ENCODE measurements at places on chromosomes 16 and 17. TPM values are rescaled to one million over a fixed set of nuclear protein-coding genes. Genes with fewer than 3 reads are reported as not detected.

GRCh38 chr16:74455619-74456289 is 34.5 kb upstream of the CLEC18B start:
- no peak for DNase-seq

DNA sequence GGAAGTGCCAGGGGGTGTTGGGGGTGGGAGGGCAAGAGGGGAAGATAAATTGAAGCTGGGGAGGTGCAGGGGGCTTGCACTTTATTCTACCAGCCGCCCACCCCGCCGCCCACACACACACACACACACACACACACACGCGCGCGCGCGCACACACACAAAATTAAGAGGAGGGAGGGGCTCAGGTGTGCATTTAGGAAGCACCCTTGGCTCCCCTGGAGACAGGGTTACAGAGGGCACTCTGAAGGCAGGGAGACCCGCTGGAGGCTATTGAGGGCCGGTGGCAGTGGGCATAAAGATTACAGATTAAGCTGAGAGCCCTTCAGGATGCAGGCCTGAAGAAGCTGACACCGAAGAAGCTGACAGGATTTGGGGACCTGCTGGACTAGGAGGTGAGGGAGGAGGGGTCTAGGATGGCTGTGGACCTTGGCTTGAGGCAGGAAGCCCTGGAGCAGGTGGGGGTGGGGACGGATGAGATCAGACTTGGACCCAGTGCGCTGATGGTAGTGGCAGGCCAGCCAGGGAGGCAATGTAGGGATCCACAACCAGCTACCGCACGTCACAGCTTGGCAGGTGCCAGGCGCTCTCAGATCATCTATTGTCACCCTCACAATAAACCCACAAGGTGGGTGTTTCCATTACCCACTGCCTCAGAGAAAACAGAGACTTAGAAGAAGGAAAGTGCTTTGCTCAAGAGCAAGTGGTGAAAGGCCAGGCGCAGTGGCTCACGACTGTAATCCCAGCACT is 772 bp upstream of the SAMD14 start:
- DNase-seq = no peak

GRCh38 chr17:54749157-54749556 is 151.5 kb upstream of the TOM1L1 start:
- DNase-seq = no peak

GRCh38 chr17:79997011-79997660 is 38.5 kb downstream of the TBC1D16 start:
- no peak for DNase-seq

GRCh38 chr17:63996430-63997182 is 1.5 kb upstream of the PRR29 start:
- DNase-seq = no peak

The HBA2 gene
- total RNA-seq = not detected

The GLYR1 gene
- total RNA-seq = 45.8 TPM

DNA sequence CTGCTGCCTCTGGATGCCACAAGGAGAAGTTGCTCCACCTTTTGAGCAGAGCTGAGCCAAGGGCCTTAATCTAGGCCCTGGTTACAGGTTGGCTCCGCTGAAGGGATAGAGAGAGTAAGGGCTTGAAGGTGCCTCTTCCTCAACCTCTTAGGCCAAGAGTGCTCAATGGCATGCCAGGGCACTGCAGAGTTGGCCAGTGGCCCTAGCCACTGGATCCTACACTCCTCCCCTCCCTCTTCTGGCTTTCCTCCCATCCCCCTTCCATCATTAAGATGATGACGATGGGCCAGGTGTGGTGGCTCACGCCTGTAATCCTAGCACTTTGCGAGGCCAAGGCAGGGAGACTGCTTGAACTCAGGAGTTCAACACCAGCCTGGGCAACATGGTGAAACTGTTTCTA is 50.5 kb downstream of the MYO18A start:
- DNase-seq = no peak

The LCAT gene
- total RNA-seq = 1.1 TPM

DNA sequence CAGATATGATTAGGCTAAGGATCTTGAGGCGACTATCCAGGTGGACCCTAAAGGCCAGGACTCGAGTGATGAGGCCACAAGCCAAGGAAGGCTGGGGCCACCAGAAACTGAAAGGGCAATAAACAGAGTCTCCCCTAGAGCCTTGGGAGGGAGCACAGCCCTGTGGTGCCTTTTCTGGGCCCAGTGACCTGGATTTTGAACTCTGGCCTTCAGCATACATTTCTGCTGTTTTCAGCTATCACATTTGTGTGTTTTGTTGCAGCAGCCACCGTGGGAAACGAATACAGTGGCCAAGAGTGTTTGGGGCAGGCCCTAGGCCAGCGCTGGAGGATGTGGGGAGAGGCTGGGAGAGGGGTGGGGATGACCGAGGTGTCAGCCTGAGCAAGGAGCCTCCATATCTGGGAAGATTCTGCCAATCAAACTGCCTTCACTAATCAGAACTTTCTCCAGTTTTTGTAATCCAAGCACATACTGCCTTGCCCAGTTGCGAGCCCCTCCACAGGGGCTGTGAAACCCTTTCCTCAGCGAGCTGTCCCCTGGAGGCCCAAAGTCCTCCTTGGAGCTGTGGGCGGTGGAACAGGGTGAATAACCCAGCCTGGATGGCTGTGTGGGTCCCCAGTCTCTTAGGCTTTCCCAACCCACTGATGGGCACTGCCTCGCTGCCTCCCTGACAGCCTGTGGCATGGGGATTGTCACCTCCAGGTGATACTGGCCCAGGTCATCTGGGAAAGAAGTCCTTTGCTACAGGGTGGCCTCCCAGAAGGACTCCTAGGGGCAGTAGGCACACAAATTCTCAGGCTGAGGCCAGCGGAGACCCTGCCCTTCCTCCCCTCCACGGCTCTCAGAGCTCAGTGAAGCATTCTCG is 16.8 kb downstream of the B9D1 start:
- no peak for DNase-seq

DNA sequence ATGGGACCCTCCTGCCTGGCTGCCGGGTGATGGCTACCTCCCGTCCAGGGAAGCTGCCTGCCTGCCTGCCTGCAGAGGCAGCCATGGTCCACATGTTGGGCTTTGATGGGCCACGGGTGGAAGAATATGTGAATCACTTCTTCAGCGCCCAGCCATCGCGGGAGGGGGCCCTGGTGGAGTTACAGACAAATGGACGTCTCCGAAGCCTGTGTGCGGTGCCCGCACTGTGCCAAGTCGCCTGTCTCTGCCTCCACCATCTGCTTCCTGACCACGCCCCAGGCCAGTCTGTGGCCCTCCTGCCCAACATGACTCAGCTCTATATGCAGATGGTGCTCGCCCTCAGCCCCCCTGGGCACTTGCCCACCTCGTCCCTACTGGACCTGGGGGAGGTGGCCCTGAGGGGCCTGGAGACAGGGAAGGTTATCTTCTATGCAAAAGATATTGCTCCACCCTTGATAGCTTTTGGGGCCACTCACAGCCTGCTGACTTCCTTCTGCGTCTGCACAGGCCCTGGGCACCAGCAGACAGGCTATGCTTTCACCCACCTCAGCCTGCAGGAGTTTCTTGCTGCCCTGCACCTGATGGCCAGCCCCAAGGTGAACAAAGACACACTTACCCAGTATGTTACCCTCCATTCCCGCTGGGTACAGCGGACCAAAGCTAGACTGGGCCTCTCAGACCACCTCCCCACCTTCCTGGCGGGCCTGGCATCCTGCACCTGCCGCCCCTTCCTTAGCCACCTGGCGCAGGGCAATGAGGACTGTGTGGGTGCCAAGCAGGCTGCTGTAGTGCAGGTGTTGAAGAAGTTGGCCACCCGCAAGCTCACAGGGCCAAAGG is 36.8 kb downstream of the NLRC5 start:
- DNase-seq = no peak

DNA sequence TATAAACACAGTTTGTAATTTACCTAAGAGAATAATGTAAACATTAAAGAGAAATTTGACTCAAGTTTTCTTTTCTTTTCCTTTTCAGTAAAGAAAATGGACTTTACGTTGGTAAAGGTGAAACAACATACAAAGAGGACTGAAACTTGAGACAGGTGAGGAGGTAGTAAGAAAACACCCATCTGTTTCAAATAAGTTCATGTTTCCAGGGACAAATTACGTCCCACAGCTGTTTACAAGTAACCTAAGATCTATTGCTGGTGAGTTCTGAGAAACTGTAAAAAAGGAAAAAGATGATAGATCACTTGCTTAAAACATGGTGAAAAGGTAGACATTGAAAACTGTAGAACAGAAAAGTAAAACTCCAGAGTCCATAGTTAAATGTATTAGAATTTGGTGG is 4.8 kb upstream of the ABCA5 start:
- DNase-seq = no peak

DNA sequence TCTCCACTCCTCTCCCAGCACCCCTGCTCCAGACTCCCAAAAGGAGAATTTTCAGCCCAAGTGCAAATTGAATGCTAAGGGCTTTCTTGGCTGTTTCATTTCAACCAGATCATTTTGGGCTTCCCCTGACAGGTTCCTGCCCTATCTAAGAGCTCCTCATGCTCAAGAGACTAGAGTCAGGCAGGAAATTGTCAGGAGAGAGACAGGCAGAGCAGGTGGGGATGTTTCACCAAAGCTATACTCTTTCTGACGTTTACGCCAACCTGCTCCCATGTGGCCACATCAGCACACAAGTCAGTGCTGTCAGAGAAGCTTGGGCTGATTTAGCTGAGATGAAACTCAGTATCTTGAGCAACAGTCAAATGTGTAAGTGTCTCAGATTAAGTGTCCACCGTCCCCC is 31.4 kb downstream of the HIC1 start:
- DNase-seq = no peak

The ATP1B2 gene
- total RNA-seq = not detected

GRCh38 chr17:1379930-1380313 is 20.1 kb downstream of the YWHAE start:
- no peak for DNase-seq

- DNase-seq = no peak
Observed at GRCh38 chr16:81415751-81416150, 28.9 kb upstream of the CMIP start.

- DNase-seq = no peak
Observed at GRCh38 chr16:73092236-73092781, 44.4 kb upstream of the ZFHX3 start.

DNA sequence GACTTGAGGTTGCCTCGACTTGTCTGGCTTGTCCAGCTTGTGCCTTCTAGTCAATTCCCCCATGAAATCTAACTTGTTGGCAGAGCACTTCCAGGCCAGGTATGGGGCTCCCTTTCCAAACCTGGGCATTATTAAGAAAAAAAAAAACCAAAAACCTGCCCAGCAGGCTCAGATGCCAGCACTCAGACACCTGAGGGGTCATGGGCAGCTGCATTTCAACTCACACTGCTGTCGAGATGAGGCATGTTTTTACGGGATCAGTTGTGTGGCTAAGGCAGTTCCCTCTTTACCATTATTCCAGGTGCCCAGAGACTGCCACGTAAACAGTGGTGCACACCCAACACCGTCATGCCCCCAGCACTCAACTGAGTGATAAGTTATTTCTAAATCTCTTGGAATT is 17.8 kb downstream of the TMEM11 start:
- DNase-seq = no peak

DNA sequence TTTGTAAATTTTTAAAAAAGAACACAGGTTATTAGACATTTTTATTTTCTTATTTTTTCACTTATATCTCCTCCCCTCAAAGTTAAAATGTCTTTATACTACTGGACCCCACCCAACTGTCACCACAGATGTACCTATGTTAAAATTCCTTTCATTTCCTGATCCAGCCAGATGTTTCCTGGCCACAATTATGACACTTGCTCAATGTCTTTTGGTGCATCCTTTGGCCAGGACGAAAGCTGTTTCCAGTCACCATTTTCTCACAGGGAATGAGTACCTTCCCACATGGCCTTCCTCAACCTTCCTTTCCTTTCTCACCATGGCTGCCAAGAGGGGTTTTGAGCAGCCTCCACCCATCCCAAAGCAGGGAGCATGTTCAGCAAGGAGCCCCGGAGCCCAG is 365.7 kb upstream of the MAF start:
- DNase-seq = no peak

DNA sequence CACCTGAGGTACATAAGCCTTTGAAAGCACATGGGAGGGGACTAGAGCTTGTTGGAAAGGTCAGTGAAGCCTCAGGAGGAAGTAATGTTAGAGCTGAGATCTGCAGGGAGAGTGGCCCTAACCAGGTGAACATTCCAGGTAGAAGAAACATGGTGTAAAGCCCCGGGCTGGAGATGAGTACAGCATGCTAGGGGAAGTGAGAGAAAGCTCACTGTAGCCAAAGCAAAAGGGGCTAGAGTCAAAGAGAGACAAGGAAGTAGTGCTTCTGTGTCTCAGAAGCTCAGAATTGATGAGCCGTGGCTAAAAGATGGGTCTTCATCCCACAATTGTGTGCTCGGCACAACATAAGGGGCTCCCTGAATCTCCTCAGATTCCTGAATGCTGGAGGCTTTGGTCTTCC is 481.8 kb downstream of the XYLT1 start:
- DNase-seq = no peak

- no peak for DNase-seq
Observed at GRCh38 chr17:75572713-75573539, 14.7 kb upstream of the MYO15B start.

GRCh38 chr16:29641561-29641960 is 21.5 kb upstream of the SPN start:
- DNase-seq = peak; percentile 73

DNA sequence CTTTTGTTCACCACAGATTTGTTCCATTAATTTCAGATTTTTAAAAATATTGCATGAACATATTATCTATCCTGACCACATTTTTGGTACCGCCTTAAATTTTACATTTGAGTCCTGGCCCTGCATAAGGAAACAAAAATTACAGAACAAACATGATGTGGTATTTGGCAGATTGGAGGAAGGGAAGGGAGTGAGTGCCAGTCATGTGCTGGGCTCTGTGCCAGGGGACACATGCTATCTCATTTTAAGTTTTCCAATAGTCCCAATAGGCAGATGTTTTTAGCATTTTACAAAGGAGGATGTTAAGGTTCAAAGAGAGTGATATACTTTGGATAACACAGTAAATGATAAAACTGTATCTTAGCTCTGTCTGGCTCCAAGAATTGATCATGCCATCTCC is 185.1 kb downstream of the CDK5R1 start:
- no peak for DNase-seq

GRCh38 chr17:73546114-73546513 is 98.1 kb downstream of the SDK2 start:
- DNase-seq = no peak

DNA sequence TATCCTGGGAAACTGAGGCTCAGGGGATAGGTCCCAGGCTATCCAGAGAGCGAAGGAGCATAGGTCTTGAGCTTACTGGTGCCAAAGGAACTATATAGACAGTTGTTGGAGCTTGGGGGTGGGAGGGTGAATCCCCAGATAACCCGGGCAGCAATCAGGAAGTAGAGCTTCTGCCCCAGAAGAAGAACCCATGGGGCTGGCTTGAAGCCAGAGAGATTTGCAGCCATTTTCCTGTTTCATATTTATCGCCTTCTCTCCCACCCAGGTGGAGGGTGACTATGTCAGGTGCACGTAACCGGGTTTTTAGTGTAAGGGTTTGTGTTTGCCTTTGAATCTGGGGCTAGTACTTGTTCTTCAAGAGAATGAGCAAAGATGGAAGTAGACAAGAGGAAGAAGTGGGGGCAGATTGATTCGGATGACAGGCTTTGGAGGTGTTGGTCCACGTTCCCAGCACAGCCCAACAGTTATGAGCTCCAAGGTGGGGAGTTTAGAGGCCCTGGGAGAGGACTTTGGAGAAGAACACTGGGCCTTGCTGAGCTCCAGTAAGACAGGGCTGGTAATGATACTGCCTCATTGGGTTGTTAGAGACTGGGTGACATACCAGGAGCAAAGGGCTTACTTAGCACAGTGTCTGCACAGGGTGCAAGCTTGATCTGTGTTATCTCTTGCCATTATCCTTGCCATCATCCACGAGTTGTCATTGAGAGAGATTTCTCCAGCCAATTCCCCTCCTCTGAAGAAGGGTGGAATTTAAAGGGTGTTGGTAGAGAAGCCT is 145.6 kb downstream of the CCDC182 start:
- DNase-seq = peak; percentile 72

- DNase-seq = no peak
Observed at GRCh38 chr17:80986816-80987475, 4.7 kb upstream of the CHMP6 start.

The NPIPA7 gene
- 27.4 TPM for total RNA-seq

Measured in Karpas-422 (cell line).